Frontal cortex (tissue), 4 donors: ENCODE measurements at places on chromosomes 1 and 21. TPM values are rescaled to one million over a fixed set of nuclear protein-coding genes. Genes with fewer than 3 reads are reported as not detected.

Gene NECTIN4
- not detected for total RNA-seq

Gene GSTM1
- 4.1 TPM for total RNA-seq

Gene CSMD2
- 23.6 TPM for total RNA-seq

DNA sequence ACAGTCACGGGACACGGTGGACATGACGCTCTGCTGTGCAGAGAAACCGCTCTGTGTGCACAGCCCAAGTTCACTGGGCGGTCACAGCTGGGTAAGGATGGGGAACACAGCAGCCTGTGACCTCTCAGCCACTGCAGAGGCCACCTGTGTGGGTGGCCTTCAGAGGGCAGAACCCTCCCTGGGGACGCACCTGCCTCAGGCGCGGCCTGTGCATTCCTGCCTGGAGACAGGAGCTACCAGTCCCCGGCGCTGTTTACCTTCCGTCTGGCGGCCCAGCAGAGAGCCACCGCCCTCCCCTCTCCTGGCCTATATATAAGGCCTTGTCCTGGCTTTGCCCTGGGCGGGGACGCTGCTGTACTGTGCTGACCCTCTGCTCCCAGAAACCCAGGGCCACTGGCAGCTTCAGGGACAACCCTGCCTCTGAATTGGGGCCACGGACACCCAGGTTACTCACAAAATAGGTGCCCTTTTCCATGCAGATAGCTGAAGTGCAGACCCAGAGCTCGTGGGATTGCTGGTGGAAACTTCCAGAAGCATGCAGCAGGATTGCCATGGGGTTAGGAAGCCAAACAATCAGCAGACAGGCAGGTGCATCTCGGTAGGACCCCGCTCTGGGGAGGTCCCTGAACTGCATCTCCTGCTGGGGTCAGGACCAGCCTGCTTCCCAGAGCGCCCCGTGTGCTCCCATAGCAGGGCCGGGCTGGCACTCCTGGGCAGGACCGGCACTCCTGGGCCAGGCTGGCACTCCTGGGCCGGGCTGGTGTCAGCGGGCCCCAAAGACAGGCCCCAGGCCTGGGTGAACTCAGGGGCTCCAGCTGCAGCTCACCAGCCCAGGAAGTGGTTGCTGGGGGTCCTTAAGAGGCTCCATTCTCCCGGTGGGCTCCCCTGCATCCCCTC lies 83.6 kb downstream of the SIK1 start:
- no peak for DNase-seq

DNA sequence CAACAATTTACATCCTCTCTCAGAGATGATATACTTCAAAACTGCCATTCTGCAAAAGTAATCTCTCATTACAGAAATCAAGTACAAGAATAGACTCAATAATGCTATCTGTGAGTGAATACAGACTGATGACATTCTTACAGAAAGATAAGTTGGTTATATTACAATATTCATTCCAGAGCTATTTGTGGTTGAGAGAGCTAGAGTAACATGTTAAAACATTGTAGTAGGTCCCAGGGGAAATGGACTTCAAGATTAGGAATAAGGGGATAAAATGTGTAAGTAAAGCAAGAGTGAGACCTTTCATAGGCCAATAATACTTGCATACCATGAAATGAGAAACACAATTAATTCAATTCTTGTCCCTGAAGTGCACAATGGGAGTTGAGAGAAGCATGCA lies 1.5 kb downstream of the F13B start:
- DNase-seq: no peak

DNA sequence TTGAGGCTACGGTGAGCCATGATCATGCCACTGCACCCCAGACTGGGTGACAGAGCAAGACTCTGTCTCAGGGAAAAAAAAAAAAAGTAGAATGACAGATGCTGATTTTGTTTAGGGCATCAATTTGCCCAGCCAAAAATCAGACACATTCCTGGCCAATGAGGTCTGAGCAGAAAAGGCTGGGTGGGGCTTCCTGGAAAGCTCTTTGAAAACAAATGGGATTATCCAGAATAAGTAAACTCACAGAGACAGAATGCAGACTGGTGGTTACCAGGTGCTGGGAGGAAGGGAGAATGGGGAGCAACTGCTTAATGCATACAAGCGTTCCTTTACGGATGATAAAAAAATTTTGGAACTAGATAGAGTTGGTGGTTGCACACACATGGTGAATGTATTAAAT lies 10.1 kb upstream of the CITED4 start:
- no peak for DNase-seq

Gene FCER1A
- not detected for total RNA-seq

DNA sequence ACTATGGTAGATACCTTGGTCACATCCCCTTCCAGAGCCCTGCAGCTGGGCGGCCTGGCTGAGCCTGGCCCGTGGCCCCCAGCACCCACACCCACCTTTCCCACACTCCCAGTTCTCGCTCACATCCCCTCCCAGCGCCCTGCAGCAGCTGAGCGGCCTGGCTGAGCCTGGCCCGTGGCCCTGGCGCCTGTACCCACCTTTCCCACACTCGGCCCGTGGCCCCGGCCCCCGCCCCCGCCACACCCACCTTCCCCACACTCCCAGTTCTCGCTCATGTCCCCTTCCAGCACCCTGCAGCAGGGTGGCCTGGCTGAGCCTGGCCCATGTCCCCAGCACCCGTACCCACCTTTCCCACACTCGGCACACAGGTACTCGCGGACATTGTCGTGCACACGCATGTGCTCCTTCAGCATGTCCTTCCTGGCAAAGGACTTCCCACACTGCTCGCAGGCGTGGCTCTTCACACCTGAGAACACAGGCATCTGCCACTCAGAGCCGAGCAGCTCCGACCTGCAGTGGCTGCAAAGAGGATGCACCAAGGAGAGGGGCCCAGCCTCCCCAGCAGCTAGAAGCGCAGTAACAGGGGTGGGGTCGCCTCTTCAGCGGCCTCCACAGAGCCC lies 52.5 kb upstream of the RIPK4 start:
- DNase-seq: no peak

Gene CHIA
- not detected for total RNA-seq

GRCh38 chr1:240464099-240464498 lies 147.9 kb downstream of the GREM2 start:
- DNase-seq: no peak

- DNase-seq: no peak
Measured at GRCh38 chr1:77267035-77267434, 14.8 kb upstream of the AK5 start.

- no peak for DNase-seq
Measured at GRCh38 chr21:43206231-43207042, 37.6 kb downstream of the CRYAA start.

GRCh38 chr1:184757406-184757805 lies 2.7 kb upstream of the EDEM3 start:
- no peak for DNase-seq
